NCI-H1436 (cell line): ENCODE measurements at places on chromosomes 13 and 19.

GRCh38 chr13:22108283-22108942 is 437.5 kb downstream of the FGF9 start:
- no peak for DNase-seq

GRCh38 chr13:32515246-32515645 is 23.3 kb downstream of the N4BP2L2 start:
- no peak for DNase-seq

GRCh38 chr13:50161052-50161451 is 145.8 kb downstream of the KCNRG start:
- DNase-seq = no peak

GRCh38 chr13:99983499-99984401 is 2.2 kb downstream of the ZIC2 start:
- DNase-seq = no peak

DNA sequence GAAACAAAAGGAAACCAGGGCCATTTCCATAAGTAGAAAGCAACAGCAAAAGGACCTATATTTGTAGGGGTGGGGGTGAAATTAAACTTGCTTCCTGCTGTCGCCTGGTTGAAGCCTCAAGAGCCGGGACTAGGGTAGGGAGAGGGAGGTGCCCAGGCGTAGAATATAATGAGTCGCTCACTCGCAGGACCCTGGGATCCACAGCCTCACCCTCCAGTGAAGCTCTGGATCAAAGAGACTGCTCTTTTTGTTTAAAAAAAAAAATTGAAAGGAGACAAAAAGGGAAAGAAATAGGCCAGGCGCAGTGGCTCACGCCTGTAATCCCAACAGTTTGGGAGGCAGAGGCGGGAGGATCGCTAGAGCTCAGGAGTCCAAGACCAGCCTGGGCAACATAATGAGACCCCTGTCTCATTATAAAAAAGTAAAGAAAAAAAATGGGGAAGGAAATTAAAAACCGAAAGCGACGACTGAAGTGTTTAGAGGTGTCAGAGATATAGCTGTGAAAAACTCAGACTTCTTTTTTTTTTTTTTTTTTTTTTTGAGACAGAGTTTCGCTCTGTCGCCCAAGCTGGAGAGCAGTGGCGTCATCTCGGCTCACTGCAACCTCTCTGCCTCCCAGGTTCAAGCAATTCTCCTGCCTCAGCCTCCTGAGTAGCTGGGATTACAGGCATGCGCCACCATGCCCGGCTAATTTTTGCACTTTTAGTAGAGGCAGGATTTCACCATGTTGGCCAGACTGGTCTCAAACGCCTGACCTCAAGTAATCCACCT is 10.9 kb upstream of the ADGRE5 start:
- DNase-seq = no peak

- DNase-seq = no peak
Measured at GRCh38 chr13:89267734-89268133, 1596.6 kb downstream of the SLITRK5 start.

- no peak for DNase-seq
Measured at GRCh38 chr13:47908197-47908902, 92.7 kb downstream of the SUCLA2 start.

DNA sequence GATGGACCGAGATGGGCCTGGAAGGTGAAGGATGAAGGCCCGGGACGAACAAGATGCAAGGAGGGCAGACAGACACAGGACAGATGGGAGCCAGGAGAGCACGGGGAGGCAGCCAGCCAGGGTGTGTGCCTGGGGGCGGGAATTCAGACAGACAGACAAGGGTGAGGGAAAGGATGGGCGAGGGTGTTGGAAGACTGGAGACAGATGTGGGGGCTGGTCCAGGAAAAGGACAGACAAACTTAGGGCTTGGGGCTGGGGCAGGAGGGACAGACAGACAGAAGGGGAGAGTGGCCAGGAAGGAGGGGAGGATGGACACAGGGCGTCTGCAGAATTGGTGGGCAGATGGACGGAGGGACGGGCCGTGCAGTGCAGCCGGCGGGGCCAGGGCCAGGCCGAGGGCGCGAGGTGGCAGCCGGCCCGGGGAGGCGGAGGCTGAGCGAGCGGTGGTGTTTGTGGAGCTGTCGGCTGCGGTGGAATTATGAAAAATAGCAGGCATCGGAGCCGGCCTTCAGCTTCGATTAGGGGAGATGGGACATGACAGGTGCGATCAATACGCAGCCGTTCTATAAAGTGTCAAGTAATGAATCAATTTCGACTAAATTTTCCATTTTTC is 4.6 kb upstream of the ERFL start:
- DNase-seq = no peak

DNA sequence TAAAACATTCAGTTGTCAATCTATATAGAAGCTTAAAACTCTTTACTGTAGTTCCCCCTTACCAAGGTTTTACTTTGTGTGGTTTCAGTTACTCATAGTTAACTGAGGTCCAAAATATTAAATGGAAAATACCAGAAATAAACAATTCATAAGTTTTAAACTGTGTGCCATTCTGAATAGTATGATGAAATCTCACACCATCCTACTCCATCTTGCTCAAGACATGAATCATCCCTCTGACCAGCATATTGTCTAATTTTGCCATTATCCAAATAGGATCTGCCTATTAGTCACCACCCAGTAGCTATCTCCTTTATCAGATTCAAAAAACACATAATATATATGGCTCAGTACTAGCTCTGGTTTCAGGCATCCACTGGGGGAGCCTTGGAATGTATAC is 22.4 kb downstream of the ZNF571 start:
- no peak for DNase-seq

GRCh38 chr19:47663435-47663910 is 49.7 kb upstream of the EHD2 start:
- DNase-seq = no peak

DNA sequence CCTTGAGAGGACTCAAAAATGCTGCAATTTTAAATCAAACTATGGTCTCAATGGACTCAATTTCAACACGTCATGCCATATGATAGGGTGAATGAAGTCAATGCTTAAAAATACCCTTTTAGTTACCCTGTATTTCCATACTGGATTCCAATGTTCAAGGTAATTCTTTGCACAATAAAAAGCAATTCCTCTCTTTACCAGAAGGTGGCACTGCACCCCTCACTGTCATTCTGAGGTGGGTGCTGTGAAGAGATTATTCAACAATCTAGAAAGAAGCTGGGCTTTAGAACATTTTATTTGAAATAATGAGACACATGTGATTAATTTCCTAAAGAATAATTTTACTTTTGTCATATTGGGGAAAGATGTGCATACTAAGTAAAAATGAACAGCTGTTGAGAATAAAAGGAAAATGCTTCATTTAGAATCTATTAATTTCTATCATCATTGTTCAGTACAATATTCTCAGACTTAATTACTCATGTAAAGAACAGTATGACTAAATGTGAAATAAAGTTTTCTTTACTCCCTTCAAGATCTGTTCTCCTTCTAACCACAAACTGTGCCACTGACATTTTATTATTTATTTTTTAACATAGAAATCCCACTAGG is 789.1 kb downstream of the GPC5 start:
- peak; percentile 43 for DNase-seq

DNA sequence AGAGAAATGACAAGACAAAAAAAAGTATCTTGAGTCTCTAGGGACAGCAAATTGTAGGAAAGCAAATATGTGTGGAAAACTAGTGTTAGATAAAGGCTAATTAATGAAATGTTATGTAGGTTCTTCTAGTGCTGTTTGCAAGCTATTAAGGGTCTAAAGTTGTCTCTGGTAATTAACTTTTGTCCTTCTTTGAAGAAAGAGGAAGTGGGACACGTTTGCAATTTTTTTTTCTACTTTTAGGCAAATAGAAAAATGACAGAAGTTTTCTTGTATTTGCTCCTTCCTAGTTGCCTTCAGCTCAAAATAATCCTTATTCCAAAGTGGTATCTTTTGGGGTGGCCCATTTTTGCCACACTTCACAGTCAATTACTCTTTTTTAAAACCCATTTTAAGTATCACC is 1877.7 kb upstream of the PRR20A start:
- no peak for DNase-seq

- DNase-seq = no peak
Measured at GRCh38 chr13:85503797-85504196, 295.4 kb downstream of the SLITRK6 start.

- no peak for DNase-seq
Measured at GRCh38 chr13:92802776-92803175, 423.8 kb upstream of the GPC6 start.

DNA sequence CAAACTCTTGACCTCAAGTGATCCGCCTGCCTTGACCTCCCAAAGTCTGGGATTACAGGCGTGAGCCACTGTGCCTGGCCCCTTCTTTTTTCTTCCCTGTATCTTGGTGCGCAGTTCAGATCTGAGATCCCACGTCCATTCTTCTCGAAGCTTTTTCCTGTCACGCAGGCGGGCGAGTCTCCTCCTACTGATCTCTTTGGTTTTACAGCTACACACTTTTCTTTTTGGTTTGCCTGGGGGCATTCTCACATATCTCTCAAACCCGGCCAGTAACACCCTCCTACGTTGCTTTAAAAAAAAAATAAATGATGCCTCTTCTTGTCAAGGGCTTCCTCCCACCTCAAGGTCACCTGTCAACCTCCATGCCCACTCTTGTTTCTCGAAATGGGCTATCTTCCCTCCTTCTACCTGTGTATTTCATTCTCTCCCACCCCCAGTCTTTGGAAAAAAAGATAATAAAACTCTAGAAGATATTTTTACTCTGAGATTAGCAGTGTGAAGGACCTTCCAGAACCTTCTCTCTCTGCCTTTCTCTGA is 12.1 kb downstream of the TMPRSS9 start:
- no peak for DNase-seq

DNA sequence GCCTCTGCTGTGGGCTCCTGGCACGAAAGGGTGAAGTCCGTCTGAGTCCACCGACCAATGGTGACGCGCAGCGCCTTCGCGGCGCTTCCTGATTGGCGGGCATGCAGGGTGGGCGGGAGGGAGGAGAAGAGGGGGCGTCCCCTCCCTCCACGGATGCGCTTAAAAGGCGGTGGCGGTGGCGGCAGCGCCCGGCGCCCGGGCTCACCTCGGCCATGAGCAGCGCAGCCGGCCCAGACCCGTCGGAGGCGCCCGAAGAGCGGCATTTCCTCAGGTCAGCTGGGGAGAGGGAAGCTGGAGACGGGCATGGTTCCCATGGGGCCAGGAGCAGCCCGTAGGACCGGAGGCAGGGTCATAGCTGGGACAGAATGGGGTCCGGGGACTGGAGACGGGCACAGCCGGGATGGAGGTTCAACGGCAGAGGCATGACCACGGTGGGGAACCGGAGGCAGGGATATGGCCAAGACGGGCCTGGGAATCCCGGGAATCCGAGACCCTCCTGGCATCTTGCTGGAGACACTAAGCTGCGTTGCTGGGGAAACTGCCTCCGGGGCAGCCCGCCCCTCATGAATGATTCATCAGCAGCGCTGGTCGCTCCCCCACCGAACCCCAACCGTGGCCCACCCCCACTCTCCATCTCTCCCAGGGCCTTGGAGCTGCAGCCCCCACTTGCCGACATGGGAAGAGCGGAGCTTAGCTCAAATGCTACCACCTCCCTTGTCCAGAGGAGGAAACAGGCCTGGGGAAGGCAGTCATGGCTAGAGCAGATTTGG is at the start of gene YJEFN3:
Gene YJEFN3 (plus strand): TSS at position 191 of the 770 bp plus-strand sequence. CDS start 22 bp downstream, at position 213.
- no peak for DNase-seq

- no peak for DNase-seq
Measured at GRCh38 chr13:75934889-75935288, 298.8 kb downstream of the LMO7 start.

- no peak for DNase-seq
Measured at GRCh38 chr13:28621449-28621848, 37.5 kb upstream of the POMP start.

GRCh38 chr19:2412449-2412848 is 14.9 kb downstream of the TIMM13 start:
- no peak for DNase-seq

DNA sequence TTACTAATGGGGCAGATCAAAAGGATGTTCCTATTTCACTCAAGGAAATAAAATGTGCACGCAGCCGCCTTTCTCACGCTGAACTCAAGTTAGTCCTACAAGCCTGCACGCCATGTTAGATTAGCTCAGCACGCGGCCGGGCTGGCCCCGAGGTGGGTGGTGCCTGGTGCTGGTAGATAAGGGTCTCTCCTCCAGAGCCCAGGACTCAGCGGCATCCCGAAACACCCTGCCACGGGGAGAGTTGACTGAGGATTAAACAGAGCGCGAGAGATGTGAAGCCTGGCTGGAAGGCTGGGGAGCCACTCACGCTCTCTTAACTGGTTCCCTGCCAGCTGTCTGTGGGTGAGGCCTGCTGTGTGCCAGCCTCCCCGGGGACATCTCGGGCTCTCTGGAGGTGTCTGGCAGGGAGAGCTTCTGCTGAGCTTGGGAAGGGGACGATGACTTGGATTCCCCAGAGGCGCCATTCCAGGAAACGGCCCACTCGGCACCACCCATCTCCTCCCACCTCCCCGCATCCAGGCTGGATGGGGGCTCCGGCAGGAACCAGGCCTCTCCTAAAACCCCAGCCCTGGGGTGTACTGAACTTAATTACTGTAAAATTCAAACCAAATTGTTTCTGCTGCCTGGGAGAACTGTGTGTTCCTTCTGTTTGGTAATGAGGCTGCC is 122.2 kb downstream of the KDM4B start:
- DNase-seq = peak; percentile 39

DNA sequence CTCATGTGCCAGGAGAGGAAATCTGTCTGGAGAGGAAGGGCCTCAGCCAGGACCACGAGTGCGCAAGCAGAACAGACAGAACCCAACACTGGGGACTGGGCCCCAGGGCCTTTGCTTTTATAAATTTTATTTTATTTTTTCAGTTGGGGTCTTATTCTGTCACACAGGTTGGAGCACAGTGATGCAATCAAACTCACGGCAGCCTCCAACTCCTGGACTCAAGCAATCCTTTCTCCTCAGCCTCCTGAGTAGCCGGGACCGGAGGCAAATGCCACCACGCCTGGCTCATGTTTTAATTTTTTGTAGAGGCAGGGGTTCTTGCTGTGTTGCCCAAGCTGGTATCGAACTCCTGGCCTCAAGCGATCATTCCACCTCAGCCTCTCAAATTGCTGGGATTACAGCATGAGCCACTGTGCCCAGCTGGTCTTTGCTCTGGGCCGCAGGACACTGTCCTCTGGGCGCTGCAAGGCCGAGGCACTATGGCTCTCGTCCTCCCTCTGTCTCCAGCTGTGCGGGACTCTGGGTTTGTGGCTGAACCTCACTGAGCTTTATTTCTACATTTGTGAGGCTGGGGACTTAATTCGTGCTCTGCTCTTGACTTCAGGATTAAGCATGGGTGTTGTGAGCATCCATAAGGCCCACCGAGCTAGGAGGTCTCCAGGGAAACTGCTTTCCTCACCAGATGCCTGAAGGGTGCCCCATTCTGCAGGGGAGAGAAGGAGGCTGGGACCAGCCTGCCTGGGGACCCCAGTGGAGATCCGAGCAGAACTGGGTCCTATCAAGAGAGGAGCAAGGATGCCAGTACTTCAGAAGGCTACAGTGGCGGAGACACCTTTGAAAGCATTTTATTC is 144.2 kb upstream of the VSTM2B start:
- no peak for DNase-seq

GRCh38 chr13:112888238-112889111 is 80.5 kb upstream of the MCF2L start:
- DNase-seq = no peak

GRCh38 chr19:29211562-29212355 is 1.2 kb downstream of the UQCRFS1 start:
- DNase-seq = no peak

GRCh38 chr13:98731925-98732324 is 20.5 kb downstream of the SLC15A1 start:
- DNase-seq = no peak
